ENCODE measurements at places on chromosomes 13 and 19.

DNA sequence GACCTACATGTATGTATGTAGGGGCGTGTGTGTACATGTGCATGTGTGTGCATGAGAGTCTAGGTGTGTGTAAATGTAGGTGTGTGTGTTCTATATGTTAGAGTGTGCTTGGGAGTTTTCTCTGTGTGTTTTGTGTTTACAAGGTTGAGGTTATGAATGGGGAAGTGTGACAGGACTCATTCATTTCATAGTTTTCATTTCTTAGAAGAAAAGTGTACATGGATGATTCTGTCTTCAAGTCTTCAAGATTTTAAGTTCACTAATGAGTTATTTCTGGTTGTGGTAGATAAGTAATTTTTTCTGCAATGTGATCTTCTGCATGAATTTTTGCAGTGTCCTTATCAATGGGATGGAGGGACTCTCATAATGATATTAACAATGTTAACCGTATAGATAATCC lies 118.2 kb upstream of the SLC10A2 start:
- no peak for DNase-seq

DNA sequence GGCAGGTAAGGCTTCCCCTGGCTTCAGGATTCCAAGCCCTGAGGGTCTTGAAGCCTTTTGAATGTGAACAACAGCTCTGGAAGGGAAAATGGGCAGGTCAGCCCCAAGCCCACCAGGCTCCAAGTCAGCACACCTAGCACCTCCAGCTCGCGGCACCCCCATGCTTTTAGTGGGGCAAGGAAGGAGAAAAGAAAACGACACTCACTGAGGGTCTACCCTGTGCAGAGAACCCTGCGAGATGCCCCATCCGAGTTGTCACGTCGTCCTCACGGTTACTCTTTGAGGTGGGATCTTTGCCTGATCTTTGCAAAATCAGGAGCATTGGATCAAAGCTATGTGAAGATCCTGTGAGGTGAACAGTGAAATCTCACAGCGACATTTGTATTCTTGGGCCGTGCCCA lies 5.7 kb upstream of the F10 start:
- no peak for DNase-seq

DNA sequence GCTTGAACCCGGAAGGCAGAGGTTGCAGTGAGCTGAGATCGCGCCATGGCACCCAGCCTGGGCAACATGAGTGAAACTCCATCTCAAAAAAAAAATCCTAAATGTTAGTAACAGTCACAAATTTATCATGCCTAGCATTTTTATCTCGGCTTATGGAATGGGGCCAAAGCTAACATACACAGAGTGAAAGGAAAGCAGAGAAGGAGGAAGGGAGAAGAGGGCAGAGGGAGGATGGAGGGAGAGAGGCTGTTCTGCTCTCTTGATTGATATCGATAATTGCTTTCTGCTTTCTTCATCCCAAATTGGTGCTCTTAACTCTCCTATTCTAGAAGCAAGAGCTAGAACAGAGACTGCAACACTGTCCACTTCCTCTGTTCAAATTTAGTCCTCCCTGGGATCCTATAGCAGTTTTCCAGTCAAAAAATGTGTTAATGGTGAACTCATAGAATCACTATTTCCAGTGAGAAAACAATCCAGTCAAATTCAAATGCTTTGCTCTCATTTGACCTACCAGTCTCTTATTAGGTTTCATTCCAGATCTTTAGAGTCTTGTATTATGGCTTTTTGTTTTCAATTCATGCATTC lies 15.8 kb upstream of the TUBGCP3 start:
- DNase-seq: no peak

DNA sequence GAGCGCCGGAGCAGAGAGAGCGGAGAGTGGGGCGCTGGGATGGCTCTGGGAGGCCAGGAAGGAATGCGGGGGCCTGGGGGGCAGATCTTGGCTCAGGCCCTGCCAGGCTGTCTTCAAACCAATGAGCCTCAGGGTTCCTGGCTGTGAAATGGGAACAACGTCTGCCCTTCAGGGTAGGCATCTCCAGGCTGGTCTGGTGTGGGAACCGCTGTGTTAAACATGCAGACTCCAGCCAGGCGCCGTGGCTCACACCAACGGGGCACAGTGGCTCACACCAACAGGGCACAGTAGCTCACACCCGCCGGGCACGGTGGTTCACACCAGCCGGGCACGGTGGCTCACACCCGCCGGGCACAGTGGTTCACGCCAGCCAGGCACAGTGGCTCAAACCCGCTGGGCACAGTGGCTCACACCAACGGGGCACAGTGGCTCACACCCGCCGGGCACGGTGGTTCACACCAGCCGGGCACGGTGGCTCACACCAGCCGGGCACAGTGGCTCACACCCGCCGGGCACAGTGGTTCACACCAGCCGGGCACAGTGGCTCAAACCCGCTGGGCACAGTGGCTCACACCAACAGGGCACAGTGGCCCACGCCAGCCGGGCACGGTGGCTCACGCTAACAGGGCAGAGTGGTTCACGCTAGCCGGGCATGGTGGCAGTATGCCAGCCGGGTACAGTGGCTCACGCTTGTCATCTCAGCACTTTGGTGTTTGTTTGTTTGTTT lies 40.1 kb downstream of the EFNA2 start:
- no peak for DNase-seq

DNA sequence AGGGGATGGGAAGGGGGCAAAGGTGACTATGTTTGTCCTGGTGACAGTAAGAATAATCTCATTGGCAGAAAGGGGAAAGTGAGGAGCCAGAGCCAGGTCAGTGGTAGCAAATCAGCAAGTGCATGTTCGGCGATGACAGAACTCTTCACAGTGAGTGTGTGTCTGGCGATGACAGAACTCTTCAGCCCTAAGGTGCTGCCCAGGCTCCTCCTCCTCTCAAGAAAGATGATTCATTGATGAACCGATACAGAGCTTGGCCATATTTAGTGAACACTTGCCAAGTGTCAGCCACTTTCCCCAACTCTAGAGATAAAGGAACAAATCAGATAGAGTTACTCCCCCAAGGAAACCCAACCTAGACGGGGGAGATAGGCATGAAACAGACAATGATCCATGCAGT lies 199.3 kb upstream of the UBL3 start:
- DNase-seq: no peak

DNA sequence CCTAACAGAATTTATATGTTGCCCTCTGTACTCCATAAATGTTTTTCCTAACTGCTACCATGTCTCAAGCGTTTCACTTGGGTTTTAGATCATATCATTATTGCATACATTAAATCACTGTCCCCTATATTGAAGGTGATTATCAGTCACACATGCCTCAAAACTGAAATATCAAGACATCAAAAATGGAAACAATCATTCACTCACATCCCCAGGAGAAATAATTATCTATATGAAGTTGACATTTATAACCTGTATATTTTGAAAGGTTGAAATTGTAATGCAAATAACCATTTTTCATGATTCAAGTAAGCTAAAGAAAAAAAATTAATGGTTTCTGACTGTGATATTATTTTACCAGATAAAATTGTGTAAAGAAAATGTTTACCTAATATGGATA lies 1695.0 kb downstream of the SLITRK1 start:
- no peak for DNase-seq

- peak; percentile 24 for DNase-seq
Measured at GRCh38 chr19:41364524-41365391, 809 bp upstream of the B9D2 start.

DNA sequence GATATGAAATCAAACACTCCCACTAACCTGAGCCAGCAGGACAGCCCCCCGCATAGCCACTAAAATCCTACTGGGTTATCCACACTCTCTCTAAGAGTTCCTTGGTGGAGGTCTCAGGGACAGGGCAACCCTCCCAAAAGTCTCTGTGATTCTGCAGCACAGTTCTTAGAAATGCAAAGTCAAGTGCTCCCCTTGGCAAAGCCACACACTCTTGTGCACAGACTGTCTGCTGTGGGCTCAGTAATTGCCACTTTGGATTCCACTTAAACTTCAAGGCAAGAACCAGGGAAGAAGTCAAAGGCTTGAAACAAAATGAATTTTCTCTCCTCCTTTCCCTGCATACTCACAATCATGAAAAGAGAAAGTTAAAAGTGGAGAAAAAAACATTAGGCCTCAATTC lies 61.5 kb downstream of the DOCK9 start:
- DNase-seq: no peak

GRCh38 chr19:34841780-34842179 lies 68.8 kb upstream of the ZNF599 start:
- DNase-seq: no peak

DNA sequence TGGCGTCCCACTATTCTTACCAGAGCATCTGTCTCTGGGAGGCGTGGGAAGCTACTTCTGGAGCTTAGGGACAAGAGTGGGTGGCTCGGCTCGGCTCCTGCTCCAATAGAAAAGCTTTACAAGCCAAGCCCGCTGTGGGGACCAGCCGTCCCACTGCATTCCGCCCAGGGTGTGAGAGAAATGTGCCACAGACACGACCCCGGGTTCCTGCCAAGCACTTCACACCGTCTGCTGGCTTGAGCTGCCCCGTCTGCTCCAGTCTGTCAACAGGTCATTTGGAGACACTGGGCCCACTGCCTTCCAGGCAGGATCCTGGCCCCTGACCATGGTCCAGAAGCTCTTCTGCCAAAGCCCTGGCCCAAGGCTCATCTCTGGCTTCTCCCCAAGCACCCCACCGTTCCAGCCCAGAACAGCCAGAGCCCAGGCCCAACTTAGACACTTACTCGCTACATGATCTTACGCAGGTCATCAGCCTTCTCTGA lies 6.5 kb upstream of the FKRP start:
- DNase-seq: no peak

- DNase-seq: no peak
Measured at GRCh38 chr19:12126707-12127106, 13.4 kb downstream of the ZNF20 start.

- DNase-seq: peak; percentile 45
Measured at GRCh38 chr19:55179606-55180484, at the start of gene SYT5. Gene SYT5, minus strand, starts transcription at chr19:55180289. Its CDS starts 1,248 bp downstream, at chr19:55179041.

DNA sequence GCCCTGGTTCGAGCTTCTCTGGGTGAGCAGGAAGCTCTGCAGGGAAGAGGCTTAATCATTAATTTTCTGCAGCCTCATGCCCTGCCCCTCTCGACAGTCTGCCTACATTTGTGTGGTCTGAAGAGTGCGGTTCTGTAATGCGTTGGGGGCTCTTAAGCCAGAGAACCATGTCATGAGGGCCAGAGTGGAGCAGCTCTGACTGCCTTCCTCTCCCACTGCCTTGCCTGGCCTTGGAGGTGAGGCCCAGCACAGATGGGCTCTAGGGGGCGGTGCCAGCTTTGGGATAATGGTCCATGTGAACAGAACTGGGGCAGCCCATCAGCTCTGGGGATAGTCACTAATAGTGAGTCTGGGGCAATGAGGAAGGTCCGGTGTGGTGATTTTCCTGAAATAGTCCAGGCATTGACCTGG lies 5.7 kb downstream of the FGF9 start:
- no peak for DNase-seq

- no peak for DNase-seq
Measured at GRCh38 chr13:94232956-94233355, 246.5 kb downstream of the DCT start.

GRCh38 chr13:23671897-23672296 lies 101.7 kb downstream of the TNFRSF19 start:
- DNase-seq: no peak

- DNase-seq: no peak
Measured at GRCh38 chr19:7078008-7078407, 8.5 kb downstream of the ZNF557 start.

- no peak for DNase-seq
Measured at GRCh38 chr19:21158523-21159135, 16.8 kb downstream of the ZNF431 start.

GRCh38 chr13:20149762-20150161 lies 11.1 kb downstream of the GJA3 start:
- DNase-seq: no peak

DNA sequence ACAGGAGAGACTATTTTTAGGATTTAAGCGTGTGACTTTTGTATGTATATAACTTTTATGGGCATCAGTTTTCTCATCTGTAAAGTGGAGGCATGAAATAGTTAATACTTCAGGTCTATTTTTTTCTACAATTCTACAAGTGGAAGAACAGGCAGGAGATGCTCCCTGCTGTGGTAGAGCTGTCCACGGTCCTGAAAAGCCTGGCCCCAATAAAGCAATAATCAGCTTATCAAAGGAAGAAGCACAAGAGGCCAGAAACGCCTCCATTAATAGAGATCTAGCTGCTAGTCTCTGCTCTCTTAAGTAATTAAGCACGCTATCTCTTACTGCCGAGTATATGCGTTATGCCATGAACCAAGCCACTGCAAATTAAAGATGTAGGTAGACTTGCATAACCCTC lies 28.0 kb upstream of the WASF3 start:
- DNase-seq: no peak

Data from CD4-positive, alpha-beta T cell treated with Interleukin-15 for 1 hour (primary cell).